ENCODE measurements at places on chromosomes 1 and 21. TPM values are rescaled to one million over a fixed set of nuclear protein-coding genes. Genes with fewer than 3 reads are reported as not detected.

MARK1 gene
- not detected for polyA plus RNA-seq

KRTAP13-2 gene
- not detected for polyA plus RNA-seq

HES5 gene
- polyA plus RNA-seq: not detected

LDLRAD1 gene
- not detected for polyA plus RNA-seq

KCNT2 gene
- not detected for polyA plus RNA-seq

KRTAP7-1 gene
- polyA plus RNA-seq: not detected

CDC42SE1 gene
- polyA plus RNA-seq: 75.7 TPM

DNA sequence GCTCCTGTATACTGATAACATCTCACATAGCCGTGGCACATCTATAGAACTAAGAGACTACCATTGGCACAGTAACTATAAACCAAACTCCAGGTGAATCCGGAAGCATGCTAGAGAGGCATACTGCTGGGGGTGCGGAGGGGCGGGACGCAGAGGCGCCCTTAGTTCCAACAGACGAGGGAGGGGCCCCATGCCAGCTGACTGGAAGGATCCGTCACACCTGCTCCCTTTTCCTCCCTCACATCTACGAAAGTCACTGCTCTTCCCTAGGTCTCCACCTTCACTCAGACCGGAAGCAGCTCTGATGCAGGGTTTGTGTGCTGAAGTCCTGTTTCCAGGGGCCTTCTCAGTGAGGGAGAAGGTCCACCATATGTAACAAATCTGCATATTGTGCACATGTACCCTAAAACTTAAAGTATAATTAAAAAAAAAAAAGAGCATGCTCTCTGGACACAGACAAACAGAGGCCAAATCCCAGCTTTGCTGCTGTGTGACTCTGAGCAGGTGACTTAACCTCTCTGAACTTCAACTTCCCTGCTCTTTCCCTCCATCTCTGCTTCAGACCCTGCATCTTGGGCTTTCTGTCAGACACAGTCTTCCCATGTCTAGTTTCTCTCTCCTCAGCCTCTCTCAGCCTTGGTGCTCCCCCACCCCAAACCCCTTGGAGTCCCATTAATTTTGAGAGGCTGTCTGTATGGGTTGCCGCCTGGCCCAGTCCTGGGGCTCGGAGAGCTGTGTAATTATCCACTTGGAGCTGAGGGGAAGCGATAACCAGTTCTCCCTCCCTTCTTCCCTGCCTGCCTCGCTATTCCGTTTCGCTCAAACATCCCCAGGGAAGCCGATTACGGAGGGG, 7.8 kb upstream of the GJB5 start:
- no peak overlapping the region for H3K27ac ChIP-seq
- no peaks in the 10 kb centered on the region for H3K4me1 ChIP-seq
- no peak overlapping the region for H3K4me3 ChIP-seq
- H3K27me3 ChIP-seq: no peaks in the 10 kb centered on the region
- H3K36me3 ChIP-seq: no peaks in the 10 kb centered on the region

DNA sequence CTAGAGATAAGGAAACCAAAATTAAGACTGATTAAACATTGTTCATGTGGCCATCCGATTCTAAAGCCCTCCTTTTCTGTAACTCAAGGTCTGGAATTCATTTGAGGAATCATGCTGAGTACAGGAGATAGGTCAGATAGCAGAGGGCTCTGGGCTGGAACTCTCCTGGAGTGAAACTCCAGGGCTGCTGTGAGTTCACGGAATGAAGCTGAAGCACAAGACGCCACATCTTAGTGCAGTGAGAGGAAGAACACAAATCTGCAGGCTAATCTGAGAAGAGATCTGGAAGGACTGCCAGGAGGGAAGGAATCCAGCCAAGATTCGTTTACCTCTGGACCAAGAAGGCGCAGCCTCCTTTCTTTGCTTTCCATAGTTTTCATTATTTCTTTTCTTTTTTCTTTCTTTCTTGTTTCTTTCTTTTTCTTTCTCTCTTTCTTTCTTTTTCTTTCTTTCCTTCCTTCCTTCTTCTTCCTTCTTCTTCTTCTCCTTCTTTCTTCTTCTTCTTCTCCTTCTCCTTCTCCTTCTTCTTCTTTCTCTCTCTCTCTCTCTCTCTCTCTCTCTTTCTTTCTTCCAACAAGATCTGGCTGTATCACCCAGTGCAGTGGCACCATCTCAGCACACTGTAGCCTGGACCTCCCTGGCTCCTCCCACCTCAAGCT, 74.8 kb upstream of the ATP1B1 start:
- H3K36me3 ChIP-seq: no peaks in the 10 kb centered on the region
- no peak for DNase-seq
- no peaks in the 10 kb centered on the region for H3K27me3 ChIP-seq
- no peak overlapping the region for H3K4me3 ChIP-seq

GRCh38 chr1:31639543-31639942, 5.1 kb downstream of the PEF1 start:
- H3K27ac ChIP-seq: peak overlapping the region; percentile 39
- peak; percentile 85 for DNase-seq
- H3K36me3 ChIP-seq: peaks cover 12% of the 10 kb centered on the region
- no peak overlapping the region for H3K4me3 ChIP-seq
- no peaks in the 10 kb centered on the region for H3K27me3 ChIP-seq

DNA sequence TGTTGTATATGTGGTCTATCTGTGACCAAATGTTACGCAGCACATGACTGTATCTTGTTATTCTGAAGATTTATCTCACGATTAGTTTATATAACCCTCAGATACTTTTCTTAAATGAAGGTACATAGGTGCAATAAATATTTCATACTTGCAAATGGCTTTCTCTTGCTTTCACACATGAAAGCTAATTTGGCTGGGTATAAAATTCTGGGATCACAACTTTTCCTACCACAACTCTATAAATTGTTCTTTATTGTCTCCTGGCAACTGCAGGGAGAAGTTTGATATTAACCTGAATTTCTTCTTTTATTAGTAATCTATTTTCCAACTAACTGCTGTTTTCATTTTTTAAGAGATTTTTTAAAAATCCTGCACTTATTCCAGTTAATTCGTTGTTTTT, 58.9 kb downstream of the KCNK2 start:
- H3K27me3 ChIP-seq: no peaks in the 10 kb centered on the region
- H3K36me3 ChIP-seq: no peaks in the 10 kb centered on the region
- peaks cover 8% of the 10 kb centered on the region for H3K4me1 ChIP-seq
- H3K4me3 ChIP-seq: no peak overlapping the region
- no peak overlapping the region for H3K27ac ChIP-seq
- no peak for DNase-seq

DNA sequence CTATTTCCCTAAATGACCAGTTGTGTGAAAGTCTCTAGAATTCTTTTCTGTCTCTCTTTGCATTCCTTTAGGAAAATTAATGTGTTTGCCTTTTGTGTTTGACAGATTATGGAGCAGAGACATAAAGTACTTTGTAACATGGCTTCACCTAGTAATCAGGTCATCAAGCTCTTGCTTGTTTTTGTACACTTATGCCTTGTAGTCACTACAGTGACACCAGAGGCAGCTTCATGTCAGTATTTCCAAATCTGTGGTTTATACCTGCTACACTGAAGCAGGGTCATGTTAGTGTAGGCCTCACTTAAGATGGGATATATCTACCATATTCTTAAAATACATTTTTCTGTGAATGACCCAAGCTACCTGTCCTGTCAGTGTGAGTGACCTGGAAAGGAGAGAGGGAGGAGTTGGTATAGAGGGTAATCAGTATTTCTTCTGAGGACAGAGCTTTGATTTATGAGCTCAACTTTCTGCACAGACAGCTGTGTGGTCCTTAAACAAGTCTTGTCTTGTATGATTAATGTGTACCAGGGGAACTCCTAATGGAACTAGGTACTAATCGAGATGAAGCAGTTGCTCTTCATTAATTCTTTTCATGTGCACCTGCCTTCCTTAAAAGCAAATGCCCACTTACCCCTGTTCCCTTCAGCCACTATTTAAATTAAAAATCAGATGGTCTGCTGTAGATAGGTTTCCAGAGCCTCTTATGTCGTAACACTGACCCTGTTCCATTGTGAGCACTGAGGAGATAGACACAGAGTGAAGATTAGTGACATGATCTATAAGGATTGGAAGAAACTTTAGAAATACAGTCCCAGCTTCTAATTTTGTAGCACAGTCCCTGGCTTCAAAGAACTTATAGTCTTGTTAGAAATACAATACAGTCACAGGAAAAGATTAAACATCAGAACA, 45.7 kb downstream of the MACO1 start:
- H3K4me1 ChIP-seq: no peaks in the 10 kb centered on the region
- no peak for DNase-seq
- H3K36me3 ChIP-seq: peaks cover 3% of the 10 kb centered on the region
- H3K27ac ChIP-seq: no peak overlapping the region

DNA sequence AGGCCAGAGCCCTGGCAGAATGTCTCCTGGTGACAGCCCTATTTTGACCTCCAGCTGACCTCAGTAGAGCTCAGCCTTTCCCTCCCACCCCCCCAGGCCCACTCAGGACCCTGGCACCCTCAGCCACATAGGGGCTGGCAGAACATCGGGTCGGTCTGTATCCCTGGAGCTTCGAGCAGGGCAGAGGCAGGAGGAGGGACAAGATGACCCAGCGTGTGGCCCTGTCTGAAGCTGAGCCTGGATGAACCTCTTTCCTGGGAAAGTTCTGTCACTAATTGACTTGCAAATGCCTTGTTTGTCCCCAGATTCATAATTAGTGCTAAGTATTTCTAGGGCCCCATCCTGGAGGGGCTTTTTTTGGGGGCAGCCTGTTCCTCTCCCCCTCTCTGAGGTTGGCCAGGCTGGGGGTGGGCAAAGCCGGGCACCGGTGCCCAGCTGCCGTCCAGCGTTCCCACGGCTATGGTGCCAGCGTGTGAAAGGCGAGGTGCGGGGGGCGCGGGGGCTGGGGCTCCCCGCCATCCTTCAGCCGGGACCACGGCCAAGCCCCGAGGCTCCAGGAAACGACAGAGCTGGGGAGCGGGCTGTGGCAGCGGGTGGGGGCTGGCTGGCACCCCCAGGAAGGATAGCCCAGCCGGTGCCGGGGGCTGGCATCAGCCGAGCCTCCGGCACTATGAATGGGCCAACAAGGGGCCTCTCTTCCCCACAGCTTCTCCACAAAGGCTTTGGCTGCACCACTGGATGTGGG, 31.4 kb downstream of the RHBG start:
- peaks cover 27% of the 10 kb centered on the region for H3K27me3 ChIP-seq
- no peaks in the 10 kb centered on the region for H3K4me1 ChIP-seq
- H3K36me3 ChIP-seq: no peaks in the 10 kb centered on the region

DNA sequence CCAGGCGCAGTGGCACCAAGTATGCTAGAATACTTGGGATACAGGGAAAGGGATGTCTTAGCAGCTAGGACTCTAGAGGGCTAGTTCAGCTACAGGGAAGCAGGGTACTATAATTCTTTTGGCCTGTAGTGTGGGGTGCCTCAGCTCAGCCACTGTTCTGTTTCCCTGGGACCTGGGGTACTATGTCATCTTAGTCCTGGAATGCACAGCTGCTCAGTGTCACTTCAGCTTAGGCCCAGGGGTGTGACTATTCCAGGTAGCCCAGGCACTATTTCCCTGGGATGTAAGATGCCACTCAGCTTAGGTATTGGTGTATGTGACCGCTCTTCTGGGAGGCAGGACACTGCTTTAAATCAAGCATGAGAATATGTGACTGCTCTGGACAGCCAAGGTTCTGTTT, 34.1 kb downstream of the RGSL1 start:
- peaks cover 17% of the 10 kb centered on the region for H3K4me1 ChIP-seq
- H3K27ac ChIP-seq: no peak overlapping the region
- H3K4me3 ChIP-seq: no peak overlapping the region
- H3K27me3 ChIP-seq: no peaks in the 10 kb centered on the region
- DNase-seq: no peak

- no peak overlapping the region for H3K27ac ChIP-seq
- H3K36me3 ChIP-seq: no peaks in the 10 kb centered on the region
- no peak overlapping the region for H3K4me3 ChIP-seq
- no peaks in the 10 kb centered on the region for H3K4me1 ChIP-seq
These were observed 196.1 kb upstream of the VAMP3 start for GRCh38 chr1:7575041-7575400.

GRCh38 chr1:119467219-119467618, 39.8 kb upstream of the HSD3B1 start:
- no peaks in the 10 kb centered on the region for H3K27me3 ChIP-seq
- no peaks in the 10 kb centered on the region for H3K4me1 ChIP-seq
- H3K4me3 ChIP-seq: no peak overlapping the region
- H3K27ac ChIP-seq: no peak overlapping the region

- no peak overlapping the region for H3K27ac ChIP-seq
- peaks cover 5% of the 10 kb centered on the region for H3K27me3 ChIP-seq
- no peaks in the 10 kb centered on the region for H3K36me3 ChIP-seq
- no peak overlapping the region for H3K4me3 ChIP-seq
- peaks cover 2% of the 10 kb centered on the region for H3K4me1 ChIP-seq
- no peak for DNase-seq
These were observed 17.1 kb upstream of the EDN2 start for GRCh38 chr1:41501581-41501980.

DNA sequence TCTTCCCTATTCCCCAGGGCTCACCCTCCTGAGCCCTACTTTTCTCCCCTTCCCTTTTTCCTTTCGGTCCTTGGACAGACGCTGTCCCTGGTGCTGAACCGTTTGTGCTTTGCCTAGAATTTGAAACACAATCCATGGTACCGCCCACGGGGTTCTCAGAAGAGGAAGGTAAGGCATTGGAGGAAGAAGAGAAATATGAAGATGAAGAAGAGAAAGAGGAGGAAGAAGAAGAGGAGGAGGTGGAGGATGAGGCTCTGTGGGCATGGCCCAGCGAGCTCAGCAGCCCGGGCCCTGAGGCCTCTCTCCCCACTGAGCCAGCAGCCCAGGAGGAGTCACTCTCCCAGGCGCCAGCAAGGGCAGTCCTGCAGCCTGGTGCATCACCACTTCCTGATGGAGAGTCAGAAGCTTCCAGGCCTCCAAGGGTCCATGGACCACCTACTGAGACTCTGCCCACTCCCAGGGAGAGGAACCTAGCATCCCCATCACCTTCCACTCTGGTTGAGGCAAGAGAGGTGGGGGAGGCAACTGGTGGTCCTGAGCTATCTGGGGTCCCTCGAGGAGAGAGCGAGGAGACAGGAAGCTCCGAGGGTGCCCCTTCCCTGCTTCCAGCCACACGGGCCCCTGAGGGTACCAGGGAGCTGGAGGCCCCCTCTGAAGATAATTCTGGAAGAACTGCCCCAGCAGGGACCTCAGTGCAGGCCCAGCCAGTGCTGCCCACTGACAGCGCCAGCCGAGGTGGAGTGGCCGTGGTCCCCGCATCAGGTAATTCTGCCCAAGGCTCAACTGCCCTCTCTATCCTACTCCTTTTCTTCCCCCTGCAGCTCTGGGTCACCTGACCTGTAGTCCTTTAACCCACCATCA, 10.4 kb downstream of the BCAN start:
- no peaks in the 10 kb centered on the region for H3K36me3 ChIP-seq
- H3K27ac ChIP-seq: no peak overlapping the region
- DNase-seq: no peak
- no peak overlapping the region for H3K4me3 ChIP-seq
- H3K4me1 ChIP-seq: peaks cover 9% of the 10 kb centered on the region
- H3K27me3 ChIP-seq: peaks cover 66% of the 10 kb centered on the region
